ENCODE measurements at places on chromosomes 7 and 10.

GRCh38 chr10:3782451-3783315, 2.3 kb downstream of the KLF6 start:
- DNase-seq = no peak

DNA sequence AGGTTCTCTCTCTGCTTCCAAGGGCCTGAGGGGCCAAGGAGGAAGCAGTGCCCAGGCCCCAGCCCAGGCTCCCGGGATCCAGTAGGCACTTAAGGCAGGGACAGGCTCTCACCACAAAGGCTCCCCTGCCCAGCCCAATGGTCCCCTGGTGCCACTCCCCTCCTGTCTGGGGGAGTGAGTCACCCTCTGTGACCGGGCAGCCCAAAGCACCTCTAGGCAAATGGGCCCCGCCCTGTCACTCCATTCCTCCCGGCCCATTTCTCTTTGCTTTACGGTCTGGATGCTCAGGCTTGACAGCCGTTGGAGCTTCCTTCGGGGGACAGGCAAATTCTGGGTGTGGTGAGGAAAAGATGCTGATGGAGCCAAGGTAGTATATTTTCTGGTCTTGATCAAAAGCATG, at the start of gene CALHM3:
Gene CALHM3 (minus strand): TSS at position 106 of the 400 bp plus-strand sequence. CDS start 208 bp downstream, outside the sequence.
- DNase-seq = no peak

DNA sequence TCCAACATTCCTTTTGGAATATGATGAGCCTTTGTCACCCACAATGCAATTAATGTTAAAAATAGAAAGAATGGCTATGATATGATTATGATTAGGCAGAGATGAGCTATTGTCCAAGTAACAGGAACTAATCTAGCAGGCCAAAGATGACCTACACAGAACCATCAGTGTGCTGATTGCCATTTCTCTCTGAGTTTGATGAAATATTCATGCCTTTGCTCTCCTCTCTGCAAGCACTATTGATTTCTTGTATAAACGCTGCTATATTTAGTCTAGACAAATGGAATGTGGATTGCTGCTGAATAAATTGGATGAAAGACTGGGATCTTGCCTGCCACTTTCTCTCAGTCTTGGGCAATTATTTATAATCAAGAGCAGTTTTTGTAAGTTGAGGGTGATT, 85.4 kb downstream of the HDAC9 start:
- DNase-seq = no peak

DNA sequence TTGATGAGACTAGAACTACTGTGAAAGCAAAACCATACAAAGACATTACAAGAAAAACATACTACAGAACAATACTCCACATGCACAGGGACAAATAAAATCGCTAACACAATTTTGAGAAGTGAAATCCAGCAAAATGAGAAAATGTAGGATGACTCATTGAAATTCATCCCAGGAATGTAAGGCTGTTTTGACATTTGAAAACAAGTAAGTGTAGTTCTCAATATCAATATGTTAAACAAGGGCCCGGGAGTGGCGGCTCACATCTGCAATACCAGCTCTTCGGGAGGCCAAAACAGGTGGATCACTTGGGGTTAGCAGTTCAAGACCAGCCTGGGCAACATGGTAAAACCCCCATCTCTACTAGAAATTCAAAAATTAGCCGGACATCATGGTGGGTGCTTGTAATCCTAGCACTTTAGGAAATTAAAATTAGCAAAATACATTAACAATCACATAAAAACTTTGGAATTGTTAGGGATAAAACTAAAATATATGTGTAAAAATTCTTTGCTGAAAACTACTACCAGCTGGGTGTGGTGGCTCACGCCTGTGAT, 113.7 kb upstream of the ADARB2 start:
- no peak for DNase-seq

GRCh38 chr10:103455235-103455634, 3.1 kb upstream of the CALHM2 start:
- DNase-seq = no peak

GRCh38 chr10:47175181-47176123, 124.5 kb upstream of the GDF10 start:
- no peak for DNase-seq

GRCh38 chr10:17805921-17806577, 3.1 kb upstream of the MRC1 start:
- no peak for DNase-seq

GRCh38 chr7:121480566-121481335, 84.6 kb upstream of the FAM3C start:
- no peak for DNase-seq

- DNase-seq = no peak
These were observed 274.8 kb upstream of the NRG3 start for GRCh38 chr10:81600185-81600584.

DNA sequence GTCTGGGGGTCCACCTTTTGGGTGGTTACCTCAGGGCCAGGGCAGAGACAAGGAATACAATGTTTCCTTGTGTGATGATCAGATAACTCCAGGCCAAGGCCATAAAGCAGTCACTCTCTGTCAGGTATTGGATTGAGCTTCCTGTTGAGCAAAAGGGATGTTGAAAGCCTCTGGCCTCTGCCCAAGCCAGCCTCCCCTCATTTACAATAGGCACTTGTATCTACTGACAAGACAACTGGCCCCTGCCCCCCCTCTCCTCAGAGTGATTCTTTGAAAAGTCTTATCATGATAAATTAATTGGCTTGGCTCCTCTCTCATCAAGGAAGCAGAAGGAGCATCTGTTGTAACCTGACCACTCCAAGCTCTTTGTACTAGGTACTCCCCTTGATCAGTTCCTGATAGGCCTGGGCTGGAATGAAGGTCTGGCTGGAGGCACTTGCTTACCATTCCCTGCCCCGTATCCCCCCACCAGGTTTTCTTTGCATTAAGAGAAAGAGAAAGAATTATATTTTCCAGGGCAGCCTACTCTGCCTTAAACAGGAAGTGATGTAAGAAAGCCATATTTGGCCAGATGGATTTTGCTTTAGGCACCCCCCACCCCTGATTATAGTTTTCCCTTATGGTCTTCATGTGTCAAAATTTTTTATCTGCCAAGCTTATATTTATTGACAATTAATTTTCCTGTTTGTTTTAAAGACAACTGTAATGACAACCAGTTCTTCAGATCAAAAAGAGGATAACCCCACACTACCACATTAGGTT, 42.1 kb upstream of the HPS1 start:
- no peak for DNase-seq

DNA sequence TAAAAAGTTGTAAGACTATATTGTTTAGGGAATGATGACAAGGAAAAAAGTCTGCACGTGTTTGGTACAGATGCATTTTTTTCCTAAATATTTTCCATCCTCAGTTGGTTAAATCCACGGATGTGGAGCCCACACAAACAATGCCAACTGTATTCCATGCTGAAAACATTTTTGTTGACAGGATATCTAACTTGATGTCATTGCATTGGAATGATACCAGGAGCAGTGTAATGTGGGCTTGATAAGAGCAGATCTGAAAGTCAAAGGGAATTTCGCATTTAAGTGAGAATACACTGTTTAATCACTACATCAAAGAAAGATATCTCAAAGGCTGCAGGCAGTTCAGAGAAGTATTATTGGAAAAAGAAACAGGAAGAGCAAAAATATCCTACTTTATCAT, 49.5 kb upstream of the TMEM140 start:
- no peak for DNase-seq

- no peak for DNase-seq
These were observed 174.8 kb downstream of the DKK1 start for GRCh38 chr10:52488606-52489485.

- DNase-seq = no peak
These were observed 144.8 kb upstream of the TCF7L2 start for GRCh38 chr10:112805254-112805590.

DNA sequence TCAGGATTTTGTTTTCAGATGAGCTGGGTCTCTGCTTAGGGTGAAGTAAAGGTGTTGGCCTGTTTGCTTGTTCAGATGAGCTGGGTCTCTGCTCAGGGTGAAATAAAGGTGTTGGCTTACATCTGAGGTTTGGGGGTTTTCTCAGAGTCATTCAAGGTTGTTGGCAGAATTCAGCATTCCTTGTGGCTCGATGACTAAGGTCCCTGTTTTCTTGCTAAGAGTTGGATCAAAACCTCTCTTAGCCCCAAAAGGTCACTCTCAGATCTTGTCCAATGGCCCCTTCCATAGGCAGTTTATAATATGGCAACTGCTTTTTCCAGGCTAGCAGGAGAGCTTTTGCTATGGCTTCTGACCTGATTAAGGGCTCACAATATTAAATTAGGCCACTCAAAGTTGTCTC, 106.6 kb downstream of the ADAM22 start:
- DNase-seq = no peak

DNA sequence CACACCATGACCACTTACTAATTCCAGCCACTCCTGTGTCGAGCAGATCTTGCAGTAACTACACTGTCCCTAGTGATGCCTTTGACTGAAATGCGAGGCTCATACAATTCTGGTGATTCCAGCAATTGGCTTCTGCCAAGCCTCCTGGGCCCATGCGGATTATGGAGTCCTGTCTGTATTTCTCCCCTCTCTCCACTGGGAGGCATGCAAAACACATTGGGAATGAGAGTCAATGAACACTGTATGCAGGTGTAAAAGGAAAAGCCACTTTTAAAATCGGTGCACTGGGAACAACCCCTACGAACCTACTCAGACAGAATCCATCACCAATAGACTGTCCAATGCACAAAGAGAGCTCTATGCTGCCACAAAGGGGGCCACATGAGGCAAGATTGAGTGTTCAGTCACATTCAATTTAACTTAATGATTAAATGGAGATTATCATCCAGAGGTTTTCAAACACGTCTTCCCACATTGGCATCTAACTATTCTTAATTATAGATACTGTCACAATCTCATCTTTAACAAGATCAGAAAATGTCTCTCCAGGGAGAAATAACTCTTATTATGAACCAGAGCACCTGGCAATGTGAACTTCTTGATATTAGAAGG, 550.6 kb downstream of the GLRX3 start:
- no peak for DNase-seq

- no peak for DNase-seq
These were observed 57.2 kb downstream of the TFEC start for GRCh38 chr7:115973406-115973805.

- DNase-seq = no peak
These were observed 95.2 kb downstream of the PRTFDC1 start for GRCh38 chr10:24857031-24857725.

GRCh38 chr7:124086843-124087242, 54.0 kb upstream of the TMEM229A start:
- no peak for DNase-seq
